ENCODE measurements at places on chromosomes 12 and 14.

- no peak for DNase-seq
These were observed 54.1 kb downstream of the CDC42BPB start for GRCh38 chr14:103003351-103003615.

- no peak for DNase-seq
These were observed 23.5 kb upstream of the AMN start for GRCh38 chr14:102898776-102899515.

- no peak for DNase-seq
These were observed 4.0 kb downstream of the P2RX2 start for GRCh38 chr12:132622437-132623071.

- DNase-seq = no peak
These were observed 5.5 kb upstream of the HVCN1 start for GRCh38 chr12:110694330-110694901.

DNA sequence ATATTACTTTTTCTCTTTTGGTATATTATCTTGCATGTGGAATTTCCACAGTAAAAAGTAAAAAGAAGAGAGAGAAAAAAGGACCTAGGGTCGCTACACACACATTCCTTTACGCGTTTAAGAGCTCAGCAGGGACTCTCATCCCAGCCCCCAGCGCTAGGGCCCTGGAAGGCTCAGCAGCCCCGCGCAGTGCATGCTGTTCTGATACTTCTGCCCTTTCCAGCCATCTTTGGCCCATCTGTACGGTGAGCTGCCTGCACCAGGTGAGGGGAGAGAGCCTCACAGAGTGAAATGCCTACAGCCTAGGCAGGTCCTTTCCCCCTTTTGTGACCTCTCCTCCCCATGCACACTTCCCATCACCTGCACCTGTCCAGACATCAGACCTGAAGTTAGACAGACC is 1.6 kb upstream of the LTBR start:
- no peak for DNase-seq

DNA sequence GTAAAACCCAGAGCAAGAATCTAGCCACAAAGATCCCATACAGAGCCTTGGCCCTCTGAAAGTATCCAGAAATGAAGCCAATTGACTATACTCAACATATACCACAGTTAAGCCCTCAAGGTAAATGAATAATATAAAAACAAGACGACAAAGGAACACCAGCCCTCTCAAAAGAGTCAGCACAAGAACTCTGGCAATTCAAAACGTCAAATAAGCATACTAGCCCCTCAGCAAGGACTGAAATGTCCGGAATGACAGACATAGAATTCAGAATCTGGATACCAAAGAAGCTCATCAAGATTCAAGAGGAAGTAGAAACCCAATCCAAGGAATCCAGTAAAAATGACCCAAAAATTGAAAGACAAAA is 49.9 kb downstream of the GTF2A1 start:
- DNase-seq = no peak

DNA sequence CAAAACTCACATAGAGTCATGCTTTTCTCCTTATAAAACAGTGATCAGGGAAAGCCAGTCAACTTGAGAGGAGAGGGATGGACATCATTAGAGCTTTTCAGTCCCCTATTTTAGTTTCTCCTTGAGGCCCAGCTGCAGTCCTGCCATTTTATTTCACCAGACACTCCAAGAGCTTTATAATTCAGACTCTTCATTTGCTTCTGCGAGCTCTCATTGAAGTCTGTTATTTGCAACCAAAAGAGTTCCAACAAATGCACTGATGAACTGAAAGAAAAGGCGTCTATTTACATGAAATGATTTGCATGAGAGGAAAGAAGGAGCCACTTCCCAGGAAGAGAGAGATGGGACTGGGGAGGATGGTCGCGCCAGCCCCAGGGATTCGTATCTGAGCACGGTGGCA is 86.8 kb downstream of the NDUFA12 start:
- no peak for DNase-seq

All from activated CD4-positive, alpha-beta T cell treated with anti-CD3 and anti-CD28 coated beads for 24 hours (primary cell).